ENCODE measurements at places on chromosomes 5 and 9.

GRCh38 chr9:130663258-130663976, 977 bp upstream of the PRDM12 start:
- DNase-seq = no peak

DNA sequence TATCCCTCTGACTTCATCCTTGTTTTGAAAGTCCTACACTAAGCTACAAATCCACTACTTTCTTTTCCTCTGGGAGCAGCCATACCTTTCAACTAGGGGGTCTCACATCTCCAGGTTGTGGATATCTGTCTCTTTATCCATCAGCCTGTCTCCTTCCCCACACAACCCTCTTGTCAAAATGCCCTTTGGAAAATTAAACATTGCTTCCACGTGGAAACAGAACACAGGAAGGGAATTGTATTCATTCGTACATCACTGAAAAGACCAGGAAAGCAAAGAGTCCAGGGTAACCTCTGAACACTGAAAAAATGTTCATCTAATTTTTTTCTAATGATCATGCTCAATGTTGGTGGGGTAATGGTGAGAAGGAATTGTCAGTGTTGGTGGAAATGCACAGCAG, 203.6 kb downstream of the NR3C1 start:
- DNase-seq = no peak

- DNase-seq = no peak
These were observed 2.8 kb upstream of the DPP7 start for GRCh38 chr9:137117269-137117731.

- no peak for DNase-seq
These were observed 127.1 kb upstream of the SAP30L start for GRCh38 chr5:154318691-154319090.

GRCh38 chr5:173542159-173542558, 74.3 kb downstream of the BOD1 start:
- no peak for DNase-seq

DNA sequence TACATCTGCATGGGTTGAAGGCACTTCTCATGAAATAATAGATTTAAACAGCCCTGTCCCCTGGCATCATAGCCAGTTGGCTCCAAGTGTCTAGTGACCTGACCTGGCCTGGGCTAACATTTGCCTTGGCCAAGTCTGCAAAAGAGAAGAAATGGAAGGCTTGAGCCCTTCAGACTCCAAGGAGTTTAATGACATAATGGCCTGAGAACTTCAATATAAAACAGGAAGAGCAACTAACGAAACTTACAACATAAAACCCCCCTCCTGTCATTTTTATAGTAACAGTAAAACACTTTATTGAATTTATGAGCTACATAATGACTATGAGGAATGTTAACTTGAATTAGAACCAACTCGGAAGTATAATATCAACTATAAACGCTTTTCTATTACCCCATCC, 218.8 kb upstream of the TBCA start:
- no peak for DNase-seq

- no peak for DNase-seq
These were observed 86.3 kb downstream of the NLN start for GRCh38 chr5:65808251-65808741.
